ENCODE measurements at places on chromosomes 6 and 20.

- DNase-seq: no peak
Observed at GRCh38 chr6:69398311-69398710, 398.5 kb downstream of the LMBRD1 start.

DNA sequence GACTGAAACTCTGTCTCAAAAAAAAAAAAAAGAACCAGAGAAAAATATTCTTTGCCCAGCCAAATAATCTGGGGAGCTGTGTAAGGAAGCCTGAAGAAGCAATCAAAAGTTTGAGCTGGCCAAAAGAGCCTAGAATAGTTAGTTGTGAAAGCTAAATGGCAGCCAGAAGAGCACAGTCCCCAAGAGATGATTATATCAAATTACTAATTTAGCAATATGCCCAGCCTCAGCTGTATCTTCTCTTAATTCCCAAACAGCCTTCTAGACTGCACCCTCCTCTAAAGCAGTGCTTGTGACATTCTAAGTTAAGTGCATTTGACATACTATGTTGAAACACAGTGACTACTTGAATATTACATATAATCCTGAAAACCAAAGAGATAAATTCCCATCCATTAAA lies 38.9 kb downstream of the CDK19 start:
- no peak for DNase-seq

DNA sequence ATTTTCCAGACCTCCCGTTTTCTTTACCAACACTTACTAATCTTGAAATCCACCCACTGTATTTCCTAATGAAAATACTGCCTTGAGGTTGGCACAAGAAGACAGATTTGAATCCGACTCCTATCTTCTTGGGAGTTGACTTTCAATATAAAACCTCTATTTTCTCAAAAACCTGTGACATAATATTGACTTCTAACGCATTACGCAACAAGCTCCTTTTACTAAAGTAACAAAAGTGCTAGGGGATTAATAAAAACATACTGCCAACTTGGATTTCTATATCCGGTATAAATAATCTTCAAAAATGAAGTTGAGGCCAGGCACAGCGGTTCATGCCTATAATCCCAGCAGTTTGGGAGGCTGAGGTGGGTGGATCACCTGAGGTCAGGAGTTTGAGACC lies 382.0 kb downstream of the PREX1 start:
- no peak for DNase-seq

DNA sequence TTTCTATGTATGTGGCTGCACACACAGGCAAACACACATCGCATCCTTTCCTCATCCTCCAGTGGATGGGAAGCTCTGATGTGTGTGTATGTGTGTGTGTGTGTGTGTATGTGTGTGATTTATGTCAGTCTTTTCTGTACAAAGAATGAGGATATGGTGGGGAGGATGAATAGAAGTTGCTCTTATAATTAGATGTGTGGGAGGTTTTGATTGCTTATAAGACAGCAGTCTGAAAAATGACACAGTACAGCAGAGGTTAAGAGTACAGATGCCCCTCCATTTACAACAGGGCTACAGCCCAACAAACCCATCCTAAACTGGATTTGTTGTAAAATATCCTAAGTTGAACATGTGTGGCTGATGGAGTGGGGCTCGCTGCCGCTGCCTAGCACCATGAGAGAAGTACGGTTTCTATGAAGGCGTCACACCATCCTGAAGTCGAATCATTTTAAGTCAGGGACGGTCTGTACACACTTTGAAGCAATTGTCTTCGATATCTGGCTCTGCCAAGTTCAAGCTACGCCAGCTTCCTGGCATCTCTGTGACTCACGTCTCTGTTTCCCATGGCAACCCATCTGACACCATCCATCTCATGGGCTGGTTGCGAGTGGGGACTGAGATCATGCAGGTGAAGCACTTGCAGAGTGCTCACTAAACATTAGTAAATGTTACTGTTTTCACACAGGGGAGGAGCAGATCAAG lies 252.6 kb downstream of the MYLK4 start:
- no peak for DNase-seq

GRCh38 chr6:75266716-75267291 lies 17.8 kb downstream of the TMEM30A start:
- no peak for DNase-seq

- DNase-seq: no peak
Observed at GRCh38 chr6:144696610-144697368, 411.7 kb downstream of the UTRN start.

GRCh38 chr6:133235221-133235620 lies 5.9 kb upstream of the EYA4 start:
- no peak for DNase-seq

DNA sequence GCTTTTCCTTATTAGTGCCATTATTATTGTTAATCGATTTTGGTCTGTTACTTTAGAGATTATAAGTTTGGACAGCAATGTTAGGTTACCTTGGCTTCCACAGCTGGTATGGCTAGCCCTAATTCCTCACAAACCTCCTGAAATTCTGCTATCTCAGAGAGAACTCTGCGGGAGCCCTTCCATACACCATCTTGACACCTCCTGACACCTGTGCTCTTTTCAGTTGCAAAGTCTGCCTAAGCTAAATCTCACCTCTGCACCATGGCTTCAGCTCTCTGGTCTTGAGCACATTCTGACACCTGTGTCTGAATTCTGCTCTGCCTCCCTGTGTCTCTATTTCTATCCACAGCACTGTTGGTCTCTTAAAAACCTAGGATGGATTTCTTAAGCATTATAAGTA lies 106.5 kb downstream of the DCDC2 start:
- no peak for DNase-seq

DNA sequence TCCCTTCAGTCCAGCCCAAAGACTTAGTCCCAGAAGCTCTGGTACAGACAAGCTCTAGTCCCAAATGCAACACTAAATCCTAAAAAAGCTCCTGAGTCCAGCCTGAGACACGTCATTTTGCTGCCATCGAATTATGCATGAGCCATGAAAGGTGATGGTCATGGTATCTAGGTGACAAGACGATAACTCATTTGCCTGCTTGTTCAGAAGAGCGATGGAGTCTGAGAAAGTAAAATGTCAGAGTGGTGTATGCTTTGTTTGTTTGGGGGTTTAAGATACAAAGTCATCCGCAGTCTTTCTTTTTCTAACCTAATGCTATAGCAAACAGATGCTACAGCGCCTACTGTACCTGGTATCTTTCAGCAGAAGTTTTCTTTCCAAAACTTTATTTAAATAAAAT lies 54.7 kb downstream of the SLC23A2 start:
- no peak for DNase-seq

DNA sequence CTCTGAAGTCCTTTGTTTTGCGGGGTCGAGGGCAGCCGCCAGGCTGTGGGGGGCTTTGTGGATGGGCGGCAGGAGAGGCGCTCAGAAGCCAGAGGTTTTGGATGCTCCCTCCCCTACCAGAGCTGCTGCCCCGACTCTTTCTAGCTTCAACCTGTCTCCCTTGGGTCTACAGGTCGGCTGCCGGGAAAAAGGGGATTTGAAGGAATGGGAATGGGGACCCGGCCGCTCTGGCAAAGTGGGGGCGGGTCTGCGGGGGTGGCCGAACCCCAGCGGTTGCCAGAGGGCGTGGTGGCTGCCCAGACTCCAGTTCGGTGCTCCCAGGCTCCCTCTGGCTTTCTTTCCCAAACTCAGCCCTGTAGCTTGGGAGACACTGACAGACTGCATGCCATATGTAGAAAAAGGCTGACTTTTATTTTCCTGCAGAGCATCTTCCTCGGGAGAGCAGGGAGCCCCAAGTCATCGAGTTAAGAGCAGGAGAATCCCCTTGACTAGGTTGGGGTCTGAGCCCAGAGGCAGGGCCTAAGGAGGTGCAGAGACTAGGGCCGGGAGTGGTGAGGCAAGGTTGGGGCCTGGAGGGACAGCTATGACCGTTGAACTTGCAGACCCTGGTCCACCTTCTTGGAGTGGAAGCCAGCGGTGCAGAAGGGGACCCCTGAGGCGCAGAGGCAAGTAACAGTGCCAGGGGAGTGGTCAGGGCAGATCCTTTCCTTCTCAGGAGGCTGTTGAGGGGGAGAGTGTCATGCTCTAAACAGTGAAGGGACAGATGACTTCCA lies 1.4 kb upstream of the PPP1R18 start:
- no peak for DNase-seq

DNA sequence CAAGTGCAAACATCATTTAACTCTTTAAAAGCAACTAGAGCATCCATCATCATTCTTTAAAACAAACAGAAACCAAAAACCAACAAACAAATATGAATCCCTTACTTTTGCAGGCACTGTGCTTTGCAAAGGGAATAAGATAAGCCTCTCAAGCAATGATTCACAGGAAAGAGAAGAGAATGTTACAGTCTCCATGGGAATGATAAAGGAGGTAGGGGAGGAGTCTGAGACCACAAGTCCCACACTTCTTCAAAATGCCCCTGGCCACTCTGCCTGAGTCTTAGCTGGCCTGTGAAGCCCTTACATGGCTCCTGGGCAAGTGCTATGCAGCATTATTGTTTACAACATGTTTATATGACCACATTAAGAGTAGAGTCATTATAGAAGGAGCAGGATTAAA lies 257.7 kb upstream of the MARCKS start:
- DNase-seq: no peak

- DNase-seq: no peak
Observed at GRCh38 chr20:50405235-50405914, 104.8 kb upstream of the PTPN1 start.

DNA sequence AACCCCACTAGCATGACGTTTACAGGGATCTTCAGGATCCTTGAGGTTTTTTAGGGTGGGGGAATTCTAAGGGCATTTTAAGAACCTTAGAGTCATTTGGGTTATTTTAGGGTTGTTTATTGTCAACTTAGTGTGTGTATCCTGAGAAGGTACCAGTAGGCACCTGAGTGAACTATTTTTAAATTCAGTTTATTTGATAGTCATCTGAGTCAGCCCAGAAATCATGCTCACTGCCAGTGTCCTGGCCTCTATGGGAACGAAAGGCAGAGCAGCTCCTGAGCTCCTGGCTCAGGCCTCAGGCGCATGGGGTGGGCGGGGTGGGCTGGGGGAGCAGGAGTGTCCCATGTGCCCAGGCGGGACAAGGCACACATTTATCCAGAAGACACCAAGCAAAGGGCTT lies 52.0 kb downstream of the PRND start:
- no peak for DNase-seq

DNA sequence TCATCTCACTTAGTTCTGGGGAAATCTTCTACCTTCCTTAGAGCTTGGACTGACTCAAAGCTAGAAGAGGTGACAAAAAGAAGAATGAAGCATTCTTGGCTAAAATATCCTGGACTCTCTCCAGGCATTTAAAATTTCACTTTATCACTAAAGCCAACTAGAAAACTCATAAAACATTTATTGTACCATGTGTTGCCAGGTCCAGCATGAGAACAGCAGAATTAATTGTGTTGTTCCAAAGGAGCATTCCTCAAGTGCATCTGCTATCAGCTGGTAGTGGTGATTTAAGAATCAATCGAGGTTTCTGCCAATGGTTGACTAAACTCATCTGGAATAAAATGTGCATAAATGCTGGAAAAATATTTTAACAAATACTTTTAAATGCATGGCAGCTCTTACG lies 147.3 kb upstream of the SSTR4 start:
- no peak for DNase-seq

DNA sequence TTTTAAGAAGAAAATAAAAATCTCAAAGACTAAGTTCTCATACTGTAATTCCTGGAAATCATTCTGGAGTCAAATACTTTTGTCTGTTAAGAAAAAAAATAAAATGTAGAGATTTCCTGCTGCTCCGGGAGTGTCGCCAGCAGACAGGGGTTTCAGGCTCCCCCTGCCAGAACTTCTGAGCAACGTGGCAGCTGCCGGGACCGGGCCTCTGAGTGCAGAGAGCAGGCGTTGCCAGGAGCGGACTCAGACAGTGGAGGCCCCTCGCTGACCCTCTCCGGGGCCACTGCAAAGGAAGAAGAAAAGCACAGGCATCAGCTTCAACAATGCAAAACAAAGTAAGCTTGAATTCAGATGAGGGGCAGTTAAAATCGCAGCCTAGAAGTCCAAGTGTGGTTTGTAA lies 95.5 kb downstream of the THBS2 start:
- no peak for DNase-seq

DNA sequence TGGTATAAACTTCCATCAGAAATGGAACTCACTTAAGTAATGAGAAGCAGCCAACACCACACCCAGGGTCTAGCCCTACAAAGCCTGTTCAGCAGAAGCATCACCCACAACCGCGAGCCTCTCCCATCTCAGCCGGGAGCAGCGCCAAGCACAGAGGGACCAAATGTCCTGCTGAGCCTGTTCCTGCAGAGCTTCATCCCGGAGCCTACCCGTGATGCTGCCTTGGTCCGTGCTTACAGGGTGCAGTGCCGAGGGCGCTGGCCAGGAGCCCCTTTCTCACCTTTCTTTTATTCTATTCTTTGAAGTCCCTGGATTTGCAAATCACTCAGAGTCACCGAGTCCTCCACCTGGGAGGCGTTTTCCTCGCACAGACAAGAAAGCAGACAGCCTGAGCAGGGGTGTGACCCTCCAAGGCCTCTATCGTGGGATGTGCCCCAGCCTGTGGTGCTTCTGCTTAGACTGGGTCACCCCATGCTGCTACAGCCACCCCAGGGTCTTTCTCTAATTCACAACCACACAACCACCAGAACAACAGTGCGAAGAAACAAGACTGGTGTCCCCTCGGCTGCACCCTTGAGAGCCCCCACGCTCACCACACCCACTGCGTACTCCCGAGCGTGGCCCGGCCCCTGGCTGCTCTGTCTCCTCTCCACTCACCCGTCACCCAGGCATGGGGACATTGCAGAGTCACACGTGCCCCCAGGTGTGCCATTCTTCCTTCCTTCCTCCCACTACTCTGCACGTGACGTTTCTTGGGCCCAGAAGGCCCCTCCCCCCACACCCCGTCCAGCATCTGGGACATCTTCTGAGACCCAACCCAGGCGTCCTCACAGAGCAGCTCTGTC lies 92.2 kb upstream of the MPC1 start:
- no peak for DNase-seq

DNA sequence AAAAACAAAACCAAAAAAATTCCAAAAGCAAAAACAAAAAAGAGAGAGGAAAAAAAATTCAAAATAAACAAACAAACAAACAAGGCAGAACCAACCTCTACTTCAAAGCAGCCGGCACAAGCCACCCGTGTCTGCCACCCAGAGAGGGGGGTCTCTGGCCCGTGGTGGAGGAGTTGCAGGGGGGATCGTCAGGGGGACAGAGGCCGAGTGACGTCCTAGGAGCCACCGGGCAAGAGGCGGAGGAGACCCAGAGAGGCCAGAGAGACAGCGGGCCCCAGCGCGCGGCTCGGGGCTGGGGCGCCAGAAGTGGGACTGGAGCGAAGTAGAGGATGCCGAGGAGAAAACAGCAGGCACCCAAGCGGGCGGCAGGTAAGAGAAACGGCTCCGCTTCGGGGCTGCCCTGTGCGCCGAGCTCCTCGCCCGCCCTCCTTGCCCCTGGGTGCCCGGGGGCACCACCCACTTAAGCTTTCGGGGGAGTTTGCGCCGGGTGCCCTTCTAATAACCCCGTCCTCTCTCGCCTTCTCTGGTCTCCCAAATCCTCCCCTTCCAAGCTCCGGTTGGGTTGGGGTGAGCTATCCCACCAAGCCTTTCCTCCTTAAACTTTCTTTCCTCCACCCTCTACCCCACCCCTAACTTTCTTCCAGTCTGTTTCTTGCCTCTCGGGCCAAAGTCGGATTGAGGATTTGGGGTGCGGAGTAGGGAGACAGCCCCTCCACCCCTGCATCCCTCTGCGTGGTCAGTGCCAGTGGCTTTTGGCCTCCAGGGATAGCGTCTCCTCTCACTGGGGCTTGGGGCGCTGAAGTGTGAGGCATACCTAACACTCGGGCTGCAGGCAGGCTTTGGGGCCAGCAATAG lies 1.0 kb downstream of the TSHZ2 start:
- DNase-seq: peak; percentile 29

All from NCI-H2107 (cell line).